ENCODE measurements at places on chromosomes 2 and 18.

DNA sequence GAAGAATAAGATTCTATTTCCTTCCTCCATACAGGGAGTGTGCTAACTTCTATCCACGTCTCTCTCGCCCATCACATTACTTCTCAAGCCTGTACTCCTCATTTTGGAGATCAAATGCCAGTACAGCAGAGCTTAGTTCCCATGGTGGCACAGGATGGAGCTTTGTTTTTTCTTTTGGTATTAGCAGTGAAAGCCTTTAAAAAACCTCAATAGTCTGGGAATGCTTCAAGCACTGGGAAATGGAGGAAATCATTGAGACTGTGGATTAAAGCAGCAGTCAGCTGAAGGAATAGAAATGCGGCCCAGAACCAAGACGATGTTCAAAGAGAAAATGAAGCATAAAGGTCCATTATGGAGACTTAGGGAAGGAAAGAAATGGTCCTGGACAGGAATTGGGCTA is 102.3 kb downstream of the NRXN1 start:
- DNase-seq, result no peak

- no peak for DNase-seq
These were observed 275.3 kb upstream of the UBE2E3 start for GRCh38 chr2:180705122-180705521.

DNA sequence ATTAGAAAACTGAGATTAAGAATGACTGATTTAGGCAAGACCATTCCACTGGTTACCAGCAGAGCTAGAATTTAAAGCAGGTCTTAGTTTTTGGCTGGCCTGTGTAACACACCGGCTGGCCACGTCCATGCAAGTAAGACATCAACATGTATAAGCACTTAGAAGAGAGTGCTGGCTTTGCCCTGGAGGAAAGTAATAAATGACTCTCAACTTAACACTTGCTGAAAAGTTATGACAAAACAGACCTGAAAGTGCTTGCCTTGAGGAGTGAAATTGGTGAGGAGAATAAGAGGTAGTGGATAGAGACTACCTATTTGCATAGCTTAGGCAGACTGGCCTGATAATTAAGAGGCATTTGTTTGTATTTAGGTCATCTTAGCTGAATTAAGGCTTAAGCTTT is 165.7 kb upstream of the KCNJ3 start:
- no peak for DNase-seq

DNA sequence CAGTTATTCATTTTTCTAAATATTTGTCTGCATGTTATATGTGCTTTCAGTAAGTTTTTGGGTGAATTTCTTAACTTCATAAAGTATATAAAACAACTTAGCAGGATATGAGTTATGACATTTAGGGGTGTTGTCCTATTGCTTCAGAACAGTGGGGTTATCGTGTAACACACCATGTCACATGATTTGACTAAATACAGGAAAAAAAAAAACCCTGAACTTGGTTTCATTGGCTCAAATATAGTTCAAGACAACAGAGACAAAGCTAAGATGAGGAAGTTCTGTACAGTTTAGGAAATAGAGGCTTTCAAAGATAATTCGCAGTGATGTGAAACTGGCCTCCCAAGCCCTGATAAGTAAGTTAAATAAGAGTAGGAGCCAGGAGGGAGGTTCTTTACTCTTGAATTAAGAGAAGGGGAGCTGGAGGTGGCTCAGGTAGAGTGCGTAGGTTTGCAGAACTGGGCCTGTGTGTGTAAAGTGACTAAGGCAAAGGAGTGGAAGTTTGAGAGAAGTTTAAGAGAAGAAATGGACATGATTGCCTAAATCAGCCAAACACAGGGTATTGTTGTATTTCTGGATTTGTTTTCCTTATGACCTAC is 53.9 kb downstream of the LIMS1 start:
- DNase-seq, result no peak

All from SK-N-DZ (cell line).